ENCODE measurements at places on chromosomes 2 and 18.
A peak's percentile ranks its signal among the peaks of the same experiment; 100 is the strongest.

DNA sequence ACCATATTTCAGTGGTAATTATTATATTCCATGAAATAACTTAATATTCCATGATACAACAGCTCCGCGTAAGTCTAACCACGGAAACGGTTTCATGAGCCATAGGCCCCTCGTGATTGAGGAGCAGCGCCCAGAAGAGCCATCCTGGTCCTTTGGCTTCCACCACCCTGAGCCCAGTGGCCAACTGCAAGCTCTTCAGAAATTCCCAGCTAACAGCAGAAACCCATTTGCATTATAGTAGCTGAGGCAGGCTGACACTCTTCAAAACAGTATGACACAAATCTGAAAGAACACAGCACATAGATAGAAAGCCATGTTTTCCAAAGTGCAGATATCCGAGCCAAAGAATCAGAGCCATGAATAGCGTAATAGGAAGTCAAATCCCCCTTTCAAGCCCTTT, 120.9 kb upstream of the NFATC1 start:
- no peak for DNase-seq

GRCh38 chr2:64819774-64820688, 166.3 kb upstream of the SERTAD2 start:
- no peak for DNase-seq

- no peak for DNase-seq
These were observed 254.2 kb downstream of the KCNS3 start for GRCh38 chr2:18132697-18133096.

DNA sequence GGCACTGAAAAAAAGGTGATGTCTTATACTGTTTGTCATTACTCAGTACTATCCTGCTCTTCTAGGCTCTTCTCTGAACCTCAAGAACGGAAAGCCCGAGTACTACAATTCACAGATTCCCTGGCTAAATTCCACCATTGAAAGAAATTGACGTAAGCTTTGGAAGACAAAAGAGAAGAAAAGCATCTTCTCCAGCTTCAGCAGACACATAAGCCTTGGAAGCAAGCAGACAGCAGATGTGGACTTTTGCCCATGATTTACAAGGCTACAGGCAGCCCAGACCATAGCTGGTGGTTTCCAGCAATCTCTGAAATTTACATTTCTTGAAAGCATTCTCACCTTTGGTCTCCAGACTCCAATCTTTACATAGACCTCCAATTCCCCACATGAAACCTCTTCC, 289.0 kb downstream of the C1D start:
- no peak for DNase-seq

DNA sequence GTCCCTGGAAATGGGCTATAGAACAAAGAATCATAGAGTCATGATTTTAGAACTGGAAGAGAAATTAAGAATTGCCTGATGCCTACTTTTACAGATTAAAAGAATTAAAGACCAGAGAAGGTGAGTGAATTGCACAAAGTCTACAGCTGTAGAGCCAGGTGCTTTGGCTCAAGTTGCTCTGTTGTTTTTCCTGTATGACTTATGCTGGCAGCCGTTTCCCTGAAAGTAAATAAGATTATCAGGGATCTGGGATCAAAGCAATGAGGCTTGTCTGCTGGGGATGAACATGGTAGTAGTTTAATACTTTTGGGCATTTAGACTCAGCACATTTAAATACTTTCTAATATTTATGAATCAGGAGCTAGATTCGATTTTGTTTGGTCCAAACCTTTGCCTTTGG, 166.9 kb downstream of the PRPF40A start:
- DNase-seq, result no peak

- DNase-seq, result no peak
These were observed 4.7 kb downstream of the SERTAD2 start for GRCh38 chr2:64649013-64649484.

DNA sequence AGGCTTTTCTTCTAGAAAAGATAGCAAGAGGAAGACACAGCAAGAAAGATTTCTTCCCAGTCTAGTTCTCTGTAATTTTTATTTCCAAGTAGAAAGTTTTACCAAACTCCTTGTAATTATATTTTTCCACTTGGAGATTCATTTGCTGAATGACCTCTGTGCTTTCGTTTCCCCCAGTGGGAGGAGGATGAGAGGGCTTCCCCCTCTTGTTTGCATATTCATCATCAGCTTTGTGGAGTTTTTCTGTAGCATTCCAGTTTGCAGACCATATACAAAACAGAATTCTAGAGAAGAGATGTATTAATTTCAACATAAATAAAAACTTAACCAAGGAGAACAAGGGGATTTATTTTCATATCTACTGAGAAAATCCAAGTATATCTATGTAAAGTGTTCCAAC, 51.3 kb downstream of the RMDN2 start:
- DNase-seq, result no peak

- DNase-seq, result no peak
These were observed 54.6 kb downstream of the FANCL start for GRCh38 chr2:58186501-58186900.

- no peak for DNase-seq
These were observed 46.5 kb downstream of the RALBP1 start for GRCh38 chr18:9521770-9522169.

GRCh38 chr2:55033076-55033742, 17.0 kb downstream of the RTN4 start:
- no peak for DNase-seq

GRCh38 chr2:27690052-27690451, 26.4 kb downstream of the SLC4A1AP start:
- no peak for DNase-seq

- DNase-seq, result no peak
These were observed 20.0 kb downstream of the DUSP11 start for GRCh38 chr2:73759904-73760303.

DNA sequence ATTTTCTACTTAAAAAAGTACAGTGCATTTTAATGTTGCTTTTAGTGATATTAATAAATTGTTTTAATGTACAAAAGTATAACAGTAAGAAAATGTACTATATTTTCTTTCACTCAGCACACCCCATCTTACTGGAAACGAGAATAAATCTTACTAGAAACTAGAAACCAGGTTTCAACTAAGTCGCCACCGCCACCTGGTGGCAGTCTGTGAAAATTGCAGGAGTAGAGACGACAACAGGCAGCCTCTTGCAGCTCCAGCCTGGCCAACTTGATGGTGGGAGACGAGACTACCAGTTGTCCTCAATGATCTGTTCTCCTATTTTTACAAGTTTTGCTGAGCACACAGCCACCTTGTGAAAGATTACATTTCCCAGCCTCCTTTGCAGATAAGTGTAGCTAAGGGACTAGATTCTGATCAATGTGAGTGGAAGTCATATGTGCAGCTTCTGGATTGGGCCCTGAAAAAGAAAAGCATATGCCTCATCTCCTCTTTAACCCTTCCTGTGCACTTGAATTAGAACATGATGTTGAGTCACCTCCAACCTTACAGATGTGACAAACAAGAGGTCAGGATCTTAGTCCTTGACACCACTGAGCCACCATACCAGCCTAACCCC, 8.7 kb downstream of the OTOF start:
- DNase-seq, result peak; percentile 4

DNA sequence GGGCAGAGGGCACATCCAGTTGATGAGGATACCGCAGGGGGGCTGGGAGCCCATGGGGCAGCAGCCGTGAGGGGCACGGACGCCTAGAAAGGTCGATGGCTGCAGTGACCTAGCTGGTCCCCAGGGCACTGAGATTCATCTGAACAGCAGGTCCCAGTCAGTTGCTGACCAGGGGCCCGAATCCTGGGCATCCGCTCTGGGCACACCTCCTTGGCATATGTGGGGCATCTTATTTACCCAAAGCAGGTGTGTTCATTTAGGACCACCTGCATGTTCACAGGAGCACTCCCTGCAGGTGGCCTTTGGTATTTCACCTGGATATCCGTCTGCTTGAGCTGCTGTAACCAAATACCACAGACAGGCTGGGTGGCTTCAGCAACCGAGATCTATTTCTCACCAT, 72.0 kb upstream of the ODC1 start:
- DNase-seq, result no peak

GRCh38 chr2:142881619-142882018, 4.2 kb downstream of the KYNU start:
- no peak for DNase-seq

- DNase-seq, result no peak
These were observed 14.0 kb downstream of the UGP2 start for GRCh38 chr2:63855418-63856302.

GRCh38 chr18:9764011-9764481, 55.9 kb downstream of the RAB31 start:
- no peak for DNase-seq

DNA sequence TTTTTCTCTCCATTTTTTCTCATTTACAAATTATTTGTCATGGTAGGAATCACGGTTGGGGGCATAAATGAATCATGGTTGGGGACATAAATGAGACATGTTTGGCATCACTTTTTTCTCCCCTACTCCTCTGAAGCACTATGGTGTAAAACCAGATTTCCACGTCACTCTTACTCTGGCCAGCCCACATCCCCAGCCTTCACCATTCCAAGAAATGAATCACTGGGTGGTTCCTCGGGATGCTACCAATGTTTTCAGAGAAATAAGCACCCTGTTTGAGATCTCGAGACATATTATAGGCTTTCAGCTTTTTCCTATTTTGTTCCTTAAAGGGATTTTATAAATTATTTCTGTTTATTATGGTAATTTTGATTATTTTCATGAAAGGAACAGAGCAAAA, 155.0 kb upstream of the SLC8A1 start:
- DNase-seq, result no peak

DNA sequence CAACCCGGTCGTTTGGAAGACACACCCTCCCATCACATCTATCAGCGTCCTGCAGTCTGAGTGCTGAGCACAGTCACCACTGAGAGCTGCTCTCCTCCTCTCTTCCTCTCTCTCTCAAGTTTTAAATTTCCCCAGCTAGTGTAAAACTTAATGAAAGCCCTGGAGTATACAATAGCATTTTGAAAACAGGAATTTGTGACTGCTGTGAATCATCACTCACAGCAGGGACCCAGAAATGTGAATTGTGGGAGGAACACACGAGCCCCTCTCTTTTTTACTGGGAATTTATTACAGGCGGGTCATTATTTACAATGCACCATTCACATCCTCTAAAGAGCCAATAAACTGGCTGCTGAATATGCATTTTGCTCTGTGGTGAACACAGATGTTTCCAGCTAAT, 185.0 kb upstream of the SMIM21 start:
- DNase-seq, result no peak

DNA sequence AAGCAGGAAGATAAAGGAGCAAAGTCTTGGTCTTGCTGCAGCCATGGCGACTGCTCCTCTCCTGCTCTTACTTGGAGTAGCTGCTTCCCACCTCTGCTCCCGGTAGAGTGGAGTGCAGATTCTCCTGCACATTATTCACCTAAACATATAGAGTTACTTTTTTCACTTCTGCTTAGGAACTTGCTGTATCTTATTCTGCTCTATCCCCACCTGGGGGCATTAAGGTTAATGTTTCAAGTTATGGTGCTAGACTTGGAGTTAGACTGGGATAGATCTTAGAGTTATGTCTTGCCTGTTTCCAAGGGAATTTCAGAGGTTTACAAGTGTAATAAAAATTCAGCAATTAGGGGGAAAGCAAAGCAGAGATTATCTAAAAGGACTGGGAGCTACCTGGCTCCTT, 144.2 kb downstream of the SETBP1 start:
- DNase-seq, result no peak

GRCh38 chr18:58996131-58996641, 131.5 kb downstream of the ZNF532 start:
- no peak for DNase-seq

GRCh38 chr2:65465124-65465523, 32.7 kb upstream of the SPRED2 start:
- no peak for DNase-seq

- DNase-seq, result no peak
These were observed 977 bp downstream of the SLC8A1 start for GRCh38 chr2:40450796-40451430.
